Pericardium fibroblast (primary cell): ENCODE measurements at places on chromosomes 4 and X. TPM values are rescaled to one million over a fixed set of nuclear protein-coding genes. Genes with fewer than 3 reads are reported as not detected.

Gene PLAC1
- 0.43 and 0.93 TPM in 2 replicates for total RNA-seq

Gene GPR34
- not detected in 2 replicates for total RNA-seq

Gene TCEAL6
- not detected in 2 replicates for total RNA-seq

Gene ARHGAP4
- total RNA-seq, result 0.58 and 4.5 TPM in 2 replicates

Gene ZMYM3
- total RNA-seq, result 16.3 and 19.0 TPM in 2 replicates

Gene AREG
- 0.51 and 1.1 TPM in 2 replicates for total RNA-seq

Gene ATP8A1
- total RNA-seq, result 0.70 and 0.85 TPM in 2 replicates
